ENCODE measurements at places on chromosomes 4 and X. TPM values are rescaled to one million over a fixed set of nuclear protein-coding genes. Genes with fewer than 3 reads are reported as not detected.

The GPR82 gene
- not detected for total RNA-seq

The DMRTC1 gene
- not detected for total RNA-seq

The UPF3B gene
- total RNA-seq: 3.7 TPM

The CLCN5 gene
- 4.1 TPM for total RNA-seq

The WDR17 gene
- 63.6 TPM for total RNA-seq

The PCDH11X gene
- total RNA-seq: 108 TPM

The MXD4 gene
- total RNA-seq: 17.5 TPM

The CCNB3 gene
- total RNA-seq: 0.41 TPM

The HTN1 gene
- total RNA-seq: not detected

The SAT1 gene
- 42.8 TPM for total RNA-seq

The SCML2 gene
- 13.9 TPM for total RNA-seq

The CT45A10 gene
- total RNA-seq: not detected

All from frontal cortex (tissue), 4 donors.